A549 treated with Mapracorat at 1 μM for 4 hours (cell line): ENCODE measurements at places on chromosomes 7 and 10. TPM values are rescaled to one million over a fixed set of nuclear protein-coding genes. Genes with fewer than 3 reads are reported as not detected.

Gene TRIL
- total RNA-seq, result not detected in 5 replicates

Gene ANKRD30A
- total RNA-seq, result 0.39 to 1.2 TPM (median 1.1 TPM) in 5 replicates

Gene SLC18A3
- total RNA-seq, result not detected in 5 replicates

Gene TRPV5
- total RNA-seq, result not detected in 5 replicates

Gene C7orf33
- total RNA-seq, result not detected in 5 replicates

Gene CTAGE6
- 0.05 to 0.07 TPM in 2 of 5 replicates, not detected in the others for total RNA-seq

Gene INSYN2A
- total RNA-seq, result 1.3 to 2.1 TPM (median 1.6 TPM) in 5 replicates

Gene PLA2G12B
- total RNA-seq, result not detected in 5 replicates

Gene CALCR
- total RNA-seq, result not detected in 5 replicates

Gene DNAJB12
- 30.4 to 34.8 TPM (median 32.4 TPM) in 5 replicates for total RNA-seq

Gene MBLAC1
- total RNA-seq, result 2.5 to 3.5 TPM (median 3.1 TPM) in 5 replicates

Gene OR13A1
- not detected in 5 replicates for total RNA-seq

Gene KLLN
- total RNA-seq, result 0.41 to 0.66 TPM (median 0.49 TPM) in 5 replicates

Gene C10orf105
- total RNA-seq, result not detected in 5 replicates

Gene OPTN
- total RNA-seq, result 52.1 to 64.9 TPM (median 54.1 TPM) in 5 replicates

Gene SFTPA1
- not detected in 5 replicates for total RNA-seq

Gene TMEM176B
- total RNA-seq, result 0.15 to 0.23 TPM (median 0.19 TPM) in 3 of 5 replicates, not detected in the others

Gene LMTK2
- total RNA-seq, result 8.3 to 11.1 TPM (median 9.7 TPM) in 5 replicates

Gene KAZALD1
- total RNA-seq, result 2.0 to 3.0 TPM (median 2.8 TPM) in 5 replicates

Gene SORCS1
- total RNA-seq, result not detected in 5 replicates

Gene TFEC
- 0.22 TPM in 1 of 5 replicates, not detected in the others for total RNA-seq

Gene NRG3
- not detected in 5 replicates for total RNA-seq

Gene TDRD1
- total RNA-seq, result not detected in 5 replicates

Gene DOCK1
- total RNA-seq, result 20.1 to 25.5 TPM (median 24.2 TPM) in 5 replicates

Gene VTI1A
- total RNA-seq, result 10.3 to 14.9 TPM (median 13.3 TPM) in 5 replicates

Gene ANKRD7
- 0.28 to 0.58 TPM (median 0.32 TPM) in 4 of 5 replicates, not detected in the other for total RNA-seq

Gene PPIF
- 130 to 189 TPM (median 140 TPM) in 5 replicates for total RNA-seq

Gene TMEM229A
- total RNA-seq, result not detected in 5 replicates

Gene CYP3A4
- total RNA-seq, result 0.09 to 0.10 TPM in 2 of 5 replicates, not detected in the others

Gene EMX2
- not detected in 5 replicates for total RNA-seq

Gene IFT22
- 51.3 to 56.0 TPM (median 53.1 TPM) in 5 replicates for total RNA-seq

Gene LRIT2
- total RNA-seq, result not detected in 5 replicates

Gene DLX6
- total RNA-seq, result not detected in 5 replicates

Gene KLF14
- 0.08 TPM in 1 of 5 replicates, not detected in the others for total RNA-seq

Gene SLC18A2
- total RNA-seq, result 0.05 to 0.06 TPM in 2 of 5 replicates, not detected in the others

Gene SEMA3A
- 3.8 to 7.1 TPM (median 5.2 TPM) in 5 replicates for total RNA-seq

Gene RAPGEF5
- total RNA-seq, result 0.10 to 0.31 TPM (median 0.16 TPM) in 5 replicates
